Activated CD4-positive, CD25-positive, alpha-beta regulatory T cell treated with anti-CD3 and anti-CD28 coated beads, Interleukin-2, amount 50 U/mL, for 16 hours (primary cell): ENCODE measurements at places on chromosomes 4 and X.

DNA sequence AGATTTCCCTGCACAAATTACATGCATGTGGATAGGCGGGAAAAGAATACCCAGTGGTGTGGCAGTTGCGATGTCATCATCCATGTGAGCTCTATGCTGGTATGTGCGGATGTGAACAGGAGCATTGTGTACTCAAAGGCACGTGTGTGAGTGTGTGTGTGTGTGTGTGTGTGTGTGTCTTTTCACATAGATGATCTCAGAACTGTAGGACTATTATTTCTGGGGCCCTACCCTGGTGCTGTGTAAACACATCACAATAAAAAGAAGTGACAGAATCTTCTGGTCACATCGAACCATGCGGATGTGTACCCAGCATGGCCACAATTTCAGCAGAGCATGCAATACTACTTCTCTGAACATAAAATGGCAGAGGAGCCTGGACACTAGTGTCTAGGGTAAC, 624.8 kb downstream of the MID1IP1 start:
- no peak for DNase-seq

DNA sequence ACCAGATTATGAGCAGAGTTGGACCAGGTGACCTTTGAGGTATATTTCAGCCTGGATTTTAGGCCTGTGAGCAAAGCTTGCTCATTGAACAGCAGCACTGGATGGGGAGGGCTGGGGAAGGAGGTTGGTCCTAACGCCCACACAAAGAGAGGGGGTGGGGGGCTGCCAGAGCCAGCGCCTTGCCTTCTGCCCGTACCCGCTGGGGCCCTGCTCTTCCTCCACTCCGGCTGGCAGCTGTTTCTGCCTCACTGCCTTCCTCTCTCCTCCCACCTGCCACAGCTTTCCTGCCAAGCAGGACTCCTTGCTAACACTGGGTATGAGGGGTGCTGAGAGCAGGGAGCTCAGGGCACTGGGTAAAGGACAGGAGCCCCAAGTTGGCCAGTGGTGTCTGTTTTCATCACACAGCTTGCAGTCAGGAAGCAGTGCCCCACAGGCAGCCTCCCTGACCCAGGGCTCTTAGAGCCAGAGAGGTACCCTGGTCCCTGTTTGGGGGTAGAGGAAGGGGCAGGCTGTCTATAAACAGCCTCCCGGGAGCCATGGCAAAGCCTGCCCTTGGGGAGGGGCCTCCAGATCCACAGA, 6.1 kb downstream of the NALF2 start:
- DNase-seq, result no peak

DNA sequence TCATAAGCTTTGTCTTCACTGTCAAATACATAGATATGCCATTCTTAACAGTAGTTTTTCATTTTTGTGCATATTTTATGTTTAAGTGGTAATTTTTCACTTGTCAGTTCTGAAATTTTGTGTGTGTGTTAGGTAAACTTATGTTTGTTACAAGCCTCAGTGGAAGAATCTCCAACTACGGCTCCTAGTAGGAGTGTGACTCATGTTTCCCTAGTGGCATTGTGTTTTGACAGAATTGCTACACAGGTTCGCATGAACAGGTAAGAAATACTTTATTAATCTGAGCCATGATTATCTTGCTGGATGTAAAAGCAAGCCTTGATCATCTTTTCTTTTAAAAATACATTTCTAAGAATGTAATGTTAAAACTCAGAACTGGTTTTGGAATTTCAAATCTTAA, 94.4 kb downstream of the BLTP1 start:
- DNase-seq, result no peak

- DNase-seq, result no peak
Observed at GRCh38 chr4:169530048-169530447, 82.3 kb downstream of the NEK1 start.

- DNase-seq, result no peak
Observed at GRCh38 chrX:30734782-30735181, 81.6 kb downstream of the GK start.
